H1 (cell line): ENCODE measurements at places on chromosomes 12 and 14.

DNA sequence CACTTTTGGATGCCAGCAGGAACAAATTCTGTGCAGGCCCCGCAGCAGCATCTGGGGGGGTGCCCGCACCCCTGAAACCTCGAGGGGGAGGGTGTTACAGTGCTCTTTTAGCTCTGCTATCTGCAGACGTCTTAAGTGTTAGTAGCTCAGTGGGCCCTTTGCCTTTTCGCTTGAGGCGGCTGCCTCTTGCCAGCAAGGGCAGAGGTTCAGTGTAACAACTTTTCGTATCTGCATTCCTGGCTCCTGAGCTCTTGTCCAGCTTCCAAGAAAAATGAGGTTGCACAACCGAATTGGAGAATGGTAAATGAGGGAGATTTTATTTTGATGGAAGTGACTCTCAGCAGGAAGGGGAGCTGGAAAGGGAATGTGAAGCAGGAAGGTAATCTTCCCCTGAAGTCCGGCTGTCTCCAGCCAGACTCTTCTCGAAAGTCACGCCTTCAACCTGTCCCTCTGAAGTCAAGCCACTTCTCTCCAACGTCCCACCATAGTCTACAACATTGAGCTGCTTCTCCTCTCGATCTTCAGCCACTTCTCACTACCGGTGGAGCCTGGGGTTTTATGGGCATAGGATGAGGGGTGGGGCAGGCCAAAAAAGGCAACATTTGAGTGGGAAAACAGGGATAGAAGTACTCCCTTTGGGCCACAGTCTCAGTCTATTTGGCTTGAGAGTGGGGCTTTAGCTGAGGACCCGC lies 17.8 kb downstream of the TAS2R50 start:
- no peaks in the 10 kb centered on the region for H3K27me3 ChIP-seq
- no peaks in the 10 kb centered on the region for H3K4me1 ChIP-seq
- no peak for DNase-seq

- H3K27me3 ChIP-seq, result no peaks in the 10 kb centered on the region; the same call in 1 of the 2 replicates
- H3K4me1 ChIP-seq, result no peaks in the 10 kb centered on the region; the same call in 1 of the 2 replicates
- no peaks in the 10 kb centered on the region for H3K36me3 ChIP-seq
- DNase-seq, result no peak
Observed at GRCh38 chr12:52699960-52700359, 3.4 kb downstream of the KRT77 start.

- no peaks in the 10 kb centered on the region for H3K27me3 ChIP-seq
- DNase-seq, result no peak
- H3K4me1 ChIP-seq, result peaks cover 6% of the 10 kb centered on the region
- H3K27ac ChIP-seq, result no peak overlapping the region
Observed at GRCh38 chr14:39168591-39168990, 1.5 kb downstream of the TRAPPC6B start.

DNA sequence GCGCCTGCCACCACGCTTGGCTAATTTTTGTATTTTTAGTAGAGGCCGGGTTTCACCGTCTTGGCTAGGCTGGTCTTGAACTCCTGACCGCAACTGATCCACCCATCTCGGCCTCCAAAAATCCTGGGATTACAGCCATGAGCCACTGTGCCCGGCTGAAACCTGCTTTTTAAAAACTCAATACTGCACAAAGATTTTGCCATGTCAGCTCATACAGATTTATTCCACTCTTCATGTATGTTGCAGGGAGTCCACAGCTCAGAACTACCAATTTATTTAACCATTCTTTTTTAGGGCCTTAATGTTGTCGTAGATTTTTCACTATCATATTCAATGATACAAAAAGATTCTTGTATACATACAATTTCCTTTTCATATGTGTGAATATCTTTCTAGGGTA lies 20.0 kb downstream of the ZCCHC8 start:
- peaks cover 91% of the 10 kb centered on the region for H3K36me3 ChIP-seq
- no peak overlapping the region for H3K27ac ChIP-seq
- H3K27me3 ChIP-seq, result no peaks in the 10 kb centered on the region
- no peaks in the 10 kb centered on the region for H3K4me1 ChIP-seq
- no peak for DNase-seq
- H3K4me3 ChIP-seq, result no peak overlapping the region

GRCh38 chr14:32047791-32048190 lies 29.3 kb upstream of the ARHGAP5 start:
- H3K27me3 ChIP-seq, result no peaks in the 10 kb centered on the region
- no peaks in the 10 kb centered on the region for H3K36me3 ChIP-seq
- DNase-seq, result no peak
- no peak overlapping the region for H3K27ac ChIP-seq
- no peak overlapping the region for H3K4me3 ChIP-seq

GRCh38 chr12:111276146-111276545 lies 92.7 kb downstream of the PHETA1 start:
- H3K27me3 ChIP-seq, result no peaks in the 10 kb centered on the region
- H3K4me1 ChIP-seq, result no peaks in the 10 kb centered on the region
- no peak overlapping the region for H3K27ac ChIP-seq
- no peaks in the 10 kb centered on the region for H3K36me3 ChIP-seq

GRCh38 chr12:19826980-19827550 lies 387.8 kb downstream of the AEBP2 start:
- no peaks in the 10 kb centered on the region for H3K36me3 ChIP-seq
- no peak overlapping the region for H3K4me3 ChIP-seq
- H3K4me1 ChIP-seq, result no peaks in the 10 kb centered on the region
- no peak overlapping the region for H3K27ac ChIP-seq
- no peaks in the 10 kb centered on the region for H3K27me3 ChIP-seq

- H3K4me3 ChIP-seq, result no peak overlapping the region
- no peak for DNase-seq
- H3K36me3 ChIP-seq, result no peaks in the 10 kb centered on the region
- peaks cover 6% of the 10 kb centered on the region for H3K4me1 ChIP-seq
Observed at GRCh38 chr14:35346738-35347322, 54.6 kb downstream of the PSMA6 start.

DNA sequence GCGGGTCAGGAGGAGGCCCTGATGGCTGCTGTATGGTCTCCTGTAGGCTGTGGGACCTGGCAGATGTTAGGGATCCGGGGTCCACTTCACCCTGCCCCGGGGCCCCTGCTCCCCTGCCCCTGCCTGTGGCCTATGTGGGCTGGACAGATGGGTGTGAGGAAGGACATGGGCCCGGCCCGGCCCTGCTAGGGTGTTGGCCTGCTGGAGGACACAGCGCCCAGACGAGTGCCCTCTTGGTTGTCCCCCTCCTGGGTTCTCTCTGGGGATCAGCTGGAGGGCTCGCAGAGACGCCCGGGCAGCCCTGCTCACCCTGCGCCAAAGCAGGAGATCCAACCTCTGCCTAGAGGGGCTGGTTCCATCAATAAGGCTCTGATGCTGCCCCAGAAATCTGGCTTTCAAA lies 36.2 kb downstream of the BEGAIN start:
- DNase-seq, result no peak
- peaks cover 20% of the 10 kb centered on the region for H3K27me3 ChIP-seq

GRCh38 chr14:26281280-26281998 lies 316.4 kb downstream of the NOVA1 start:
- no peak overlapping the region for H3K27ac ChIP-seq
- H3K27me3 ChIP-seq, result no peaks in the 10 kb centered on the region
- H3K36me3 ChIP-seq, result no peaks in the 10 kb centered on the region
- no peak for DNase-seq
- H3K4me3 ChIP-seq, result no peak overlapping the region
- no peaks in the 10 kb centered on the region; the same call in 1 of the 2 replicates for H3K4me1 ChIP-seq

GRCh38 chr14:95117937-95118721 lies 39.2 kb downstream of the DICER1 start:
- no peak for DNase-seq
- 0 out of 2 replicates have a peak, but pooled peaks cover 3% of the 10 kb centered on the region for H3K4me1 ChIP-seq
- H3K36me3 ChIP-seq, result no peaks in the 10 kb centered on the region

DNA sequence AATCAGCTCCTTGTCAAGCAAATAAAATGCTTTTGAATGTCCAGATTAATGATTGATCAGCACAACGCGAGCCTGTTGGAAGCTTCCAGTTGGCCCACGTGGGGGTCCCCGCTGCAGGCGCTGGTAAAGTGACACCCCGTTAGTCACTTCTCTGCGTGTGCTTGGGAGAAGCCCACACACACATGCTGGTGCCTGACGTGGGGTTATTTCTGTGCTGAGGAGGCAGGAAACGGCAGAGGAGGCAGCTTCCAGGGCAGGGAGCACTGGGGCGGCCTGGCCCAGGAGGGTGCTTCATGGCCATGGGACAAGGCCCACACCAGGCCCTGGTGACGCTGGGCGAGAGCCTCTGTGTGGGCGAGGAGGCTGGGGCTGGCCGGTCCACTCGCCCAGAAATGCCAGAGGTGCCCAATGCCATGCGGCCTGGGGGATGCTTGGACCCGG lies 101.5 kb downstream of the KIF26A start:
- no peak overlapping the region for H3K27ac ChIP-seq
- H3K4me3 ChIP-seq, result no peak overlapping the region
- H3K36me3 ChIP-seq, result no peaks in the 10 kb centered on the region
- H3K27me3 ChIP-seq, result no peaks in the 10 kb centered on the region

GRCh38 chr12:92949466-92949865 lies 20.4 kb upstream of the EEA1 start:
- H3K4me3 ChIP-seq, result no peak overlapping the region
- H3K27ac ChIP-seq, result no peak overlapping the region
- no peaks in the 10 kb centered on the region for H3K4me1 ChIP-seq
- H3K27me3 ChIP-seq, result no peaks in the 10 kb centered on the region
- H3K36me3 ChIP-seq, result no peaks in the 10 kb centered on the region

GRCh38 chr12:117072736-117073490 lies 26.3 kb downstream of the TESC start:
- H3K27me3 ChIP-seq, result no peaks in the 10 kb centered on the region
- no peaks in the 10 kb centered on the region for H3K36me3 ChIP-seq
- no peak overlapping the region for H3K27ac ChIP-seq
- no peaks in the 10 kb centered on the region for H3K4me1 ChIP-seq
- DNase-seq, result no peak

GRCh38 chr14:41062826-41063225 lies 543.9 kb upstream of the LRFN5 start:
- no peak overlapping the region for H3K27ac ChIP-seq
- H3K4me3 ChIP-seq, result no peak overlapping the region
- no peak for DNase-seq
- no peaks in the 10 kb centered on the region for H3K4me1 ChIP-seq
- H3K27me3 ChIP-seq, result no peaks in the 10 kb centered on the region

GRCh38 chr14:30214461-30215090 lies 286.9 kb upstream of the PRKD1 start:
- H3K4me3 ChIP-seq, result no peak overlapping the region
- H3K27me3 ChIP-seq, result no peaks in the 10 kb centered on the region
- DNase-seq, result no peak
- no peaks in the 10 kb centered on the region for H3K4me1 ChIP-seq
- H3K36me3 ChIP-seq, result no peaks in the 10 kb centered on the region

DNA sequence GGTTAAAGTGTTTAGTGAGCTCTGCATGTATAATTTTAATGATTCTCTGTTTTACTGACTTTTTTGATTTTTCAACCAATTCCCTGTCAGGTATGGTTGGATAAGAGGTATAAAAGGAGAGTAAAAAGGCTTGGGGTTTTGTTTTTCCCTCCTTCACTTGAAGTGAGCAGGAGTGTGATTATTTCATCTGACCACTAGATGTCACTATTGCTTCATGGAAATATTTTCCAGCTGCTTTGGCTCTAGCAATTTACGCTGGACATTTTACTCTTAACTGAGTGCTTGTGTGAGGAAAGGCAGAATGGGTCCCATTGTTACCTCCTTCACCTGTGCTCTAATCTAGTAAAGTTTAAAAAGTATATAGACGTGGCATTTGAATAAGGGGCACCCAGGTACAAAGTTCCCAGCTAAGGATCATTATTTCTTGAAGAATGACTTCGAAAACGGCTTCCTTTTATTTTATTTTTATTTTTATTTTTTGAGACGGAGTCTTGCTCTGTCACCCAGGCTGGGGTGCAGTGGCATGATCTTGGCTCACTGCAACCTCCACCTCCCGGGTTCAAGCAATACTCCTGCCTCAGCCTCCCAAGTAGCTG lies 66.5 kb downstream of the TBC1D30 start:
- no peak overlapping the region for H3K4me3 ChIP-seq
- H3K27me3 ChIP-seq, result no peaks in the 10 kb centered on the region
- no peak for DNase-seq
- no peaks in the 10 kb centered on the region for H3K36me3 ChIP-seq
- H3K4me1 ChIP-seq, result peaks cover 5% of the 10 kb centered on the region; the same call in 1 of the 2 replicates
- no peak overlapping the region for H3K27ac ChIP-seq

DNA sequence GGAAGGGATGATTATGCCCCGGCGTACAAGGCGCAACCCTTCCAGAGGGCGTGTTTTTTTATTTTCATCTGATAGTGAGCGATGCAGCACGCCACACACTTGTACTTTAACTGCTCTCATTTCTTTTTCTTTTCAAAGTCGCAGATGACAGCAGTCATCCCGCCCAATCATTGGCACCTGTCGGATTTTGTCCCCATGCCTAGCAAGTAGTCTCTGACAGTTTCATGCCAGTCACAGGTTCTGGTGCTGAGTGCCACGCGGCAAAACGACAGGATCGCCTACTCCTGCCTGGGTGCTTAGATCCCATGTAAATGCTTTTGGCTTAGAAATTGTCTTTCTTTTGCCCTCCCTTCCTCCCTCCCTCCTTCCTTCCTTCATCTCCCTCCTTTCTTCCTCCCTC lies 117.7 kb downstream of the GLT1D1 start:
- peaks cover 11% of the 10 kb centered on the region for H3K27me3 ChIP-seq
- H3K27ac ChIP-seq, result no peak overlapping the region
- H3K4me3 ChIP-seq, result no peak overlapping the region
